ENCODE measurements at places on chromosomes 6 and 20.

- DNase-seq, result no peak
Observed at GRCh38 chr6:100426241-100426640, 38.5 kb downstream of the SIM1 start.

GRCh38 chr20:44644667-44645131 lies 6.8 kb downstream of the ADA start:
- no peak for DNase-seq

DNA sequence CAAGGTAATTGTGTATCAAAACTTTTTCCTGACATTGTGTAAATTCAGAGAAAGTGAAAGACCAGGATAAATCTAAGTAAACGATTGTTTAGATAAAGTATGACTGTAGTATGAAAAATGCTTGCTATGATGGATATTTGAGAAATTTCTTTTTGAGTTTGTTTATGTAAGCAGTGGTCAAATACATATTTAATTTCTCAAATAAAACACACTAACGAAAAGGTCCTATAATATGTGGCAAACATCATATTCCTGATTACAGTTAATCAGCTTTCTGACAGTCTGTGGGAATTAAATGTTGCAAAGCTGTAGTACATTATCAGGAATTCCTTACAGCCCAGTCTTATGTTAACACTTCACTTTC lies 636.9 kb downstream of the MMUT start:
- no peak for DNase-seq

DNA sequence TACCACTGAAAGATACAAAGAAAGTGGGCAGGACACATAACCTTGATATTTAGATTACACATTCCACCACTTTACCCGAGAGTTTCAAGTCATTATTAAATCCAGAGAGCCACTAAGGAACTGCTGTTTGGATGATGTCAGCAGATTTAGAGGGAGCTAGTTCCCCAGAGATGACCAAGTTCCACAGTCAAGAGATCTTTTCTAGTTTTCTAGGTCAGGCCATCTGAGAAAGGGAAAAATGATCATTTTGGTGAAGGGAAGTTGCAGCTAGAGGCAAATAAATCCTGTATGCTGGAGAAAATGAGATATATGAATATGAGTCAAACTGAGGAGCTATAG lies 147.8 kb downstream of the HS3ST5 start:
- no peak for DNase-seq

DNA sequence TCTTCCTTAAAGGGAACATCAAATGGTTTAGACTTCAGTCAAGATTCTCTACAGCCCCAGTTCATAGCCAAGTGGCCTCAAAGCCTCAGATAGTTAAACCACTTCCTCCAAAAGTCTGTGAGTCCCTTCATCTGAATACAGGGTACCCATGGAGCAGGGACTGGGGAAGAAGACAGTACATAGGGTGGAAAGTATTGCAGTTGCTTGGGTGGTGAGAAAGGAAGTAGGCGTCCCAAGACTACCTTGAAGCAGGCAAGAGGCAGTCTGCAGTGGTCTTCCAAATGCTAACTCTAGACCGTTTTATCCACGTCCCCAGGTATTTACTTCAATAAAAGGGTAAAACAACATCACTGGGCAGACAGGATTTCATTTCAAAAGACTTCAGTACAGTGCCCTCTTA lies 2.0 kb downstream of the FYN start:
- peak; percentile 65 for DNase-seq

DNA sequence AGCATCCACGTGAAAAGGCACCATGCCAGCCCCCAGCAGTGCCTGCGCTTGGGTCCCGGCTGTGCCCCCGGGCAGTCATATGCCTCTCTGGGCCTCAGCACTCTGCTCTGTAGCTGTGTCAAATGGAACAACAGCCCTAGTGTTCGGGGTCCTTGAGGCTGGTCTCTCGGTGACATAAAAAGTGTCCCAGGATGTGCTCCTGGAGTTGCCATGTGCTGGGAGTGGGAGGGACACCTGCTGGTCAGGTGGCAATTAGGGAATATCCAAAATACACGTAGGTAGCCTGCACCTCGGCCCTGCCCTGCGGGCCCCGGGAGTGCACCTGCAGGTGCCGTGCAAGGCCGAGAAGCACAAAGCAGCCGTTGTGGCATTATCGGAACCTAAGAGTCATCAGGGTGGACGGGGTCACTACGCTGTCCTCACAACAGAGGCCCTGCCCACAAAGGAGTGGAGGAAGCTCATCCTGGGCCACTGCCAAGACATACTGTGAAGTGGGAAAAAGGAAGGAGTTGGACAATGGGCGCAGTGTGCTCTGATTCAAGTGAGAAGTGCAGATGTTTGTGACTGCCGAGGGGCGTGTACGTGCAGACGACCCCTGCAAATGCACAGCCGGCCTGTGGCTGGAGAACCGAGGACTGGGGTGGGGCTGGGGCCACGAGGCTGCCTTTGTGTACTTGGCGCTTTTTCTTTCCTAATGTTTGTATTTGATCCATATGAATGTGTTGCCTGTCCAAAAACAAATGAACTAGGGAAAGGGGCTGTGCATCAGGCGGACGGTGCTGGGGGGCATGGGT lies 24.6 kb downstream of the SLCO4A1 start:
- DNase-seq, result no peak
